ENCODE measurements at places on chromosomes 7 and 10. TPM values are rescaled to one million over a fixed set of nuclear protein-coding genes. Genes with fewer than 3 reads are reported as not detected.

- DNase-seq: no peak
Observed at GRCh38 chr10:71974489-71975021, 10.4 kb downstream of the CHST3 start.

VWA2 gene
- total RNA-seq: not detected

- DNase-seq: no peak
Observed at GRCh38 chr10:49289480-49289879, 9.5 kb upstream of the C10orf71 start.

DNA sequence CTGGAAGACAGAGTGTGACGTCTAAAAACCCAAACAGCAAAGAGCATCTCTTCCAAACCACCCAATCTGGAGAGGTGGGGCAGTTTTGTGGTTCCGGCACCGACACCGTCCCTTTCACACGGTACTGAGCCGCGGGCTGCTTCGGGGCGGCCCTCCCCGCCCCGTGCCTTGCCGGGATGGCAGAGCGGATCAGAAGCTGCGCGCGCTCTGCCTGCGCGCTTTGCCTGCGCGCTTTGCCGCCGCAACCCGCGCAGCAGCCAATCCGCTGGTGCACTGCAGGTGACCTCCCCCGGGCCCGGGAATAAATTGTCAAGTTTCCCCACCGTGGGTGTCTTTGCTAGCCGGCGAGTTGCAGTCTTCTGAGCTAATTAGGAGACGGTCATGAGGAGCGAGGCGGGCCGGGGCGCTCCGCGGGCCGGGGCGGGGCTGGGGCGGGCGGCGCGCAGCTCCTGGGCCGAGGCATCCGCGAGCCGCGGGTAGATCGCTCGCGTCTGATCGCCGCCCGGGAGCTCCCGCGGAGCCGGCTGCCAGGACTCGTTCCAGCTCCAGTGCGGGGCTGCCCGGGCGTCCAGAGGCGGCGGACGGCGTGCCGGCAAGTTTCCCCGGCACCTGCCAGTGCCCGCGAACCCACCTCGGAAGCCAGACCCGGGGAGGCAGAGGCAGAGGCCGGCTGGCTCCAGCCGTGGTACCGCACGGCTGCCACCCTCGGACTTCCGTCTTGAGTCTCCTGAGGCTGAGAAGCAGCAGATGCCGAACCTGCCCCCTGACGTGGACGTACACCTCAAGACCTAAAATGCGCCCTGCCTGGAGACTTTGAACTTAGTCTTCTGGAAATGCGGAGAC is 536.0 kb upstream of the GALNT17 start:
- DNase-seq: no peak

DNA sequence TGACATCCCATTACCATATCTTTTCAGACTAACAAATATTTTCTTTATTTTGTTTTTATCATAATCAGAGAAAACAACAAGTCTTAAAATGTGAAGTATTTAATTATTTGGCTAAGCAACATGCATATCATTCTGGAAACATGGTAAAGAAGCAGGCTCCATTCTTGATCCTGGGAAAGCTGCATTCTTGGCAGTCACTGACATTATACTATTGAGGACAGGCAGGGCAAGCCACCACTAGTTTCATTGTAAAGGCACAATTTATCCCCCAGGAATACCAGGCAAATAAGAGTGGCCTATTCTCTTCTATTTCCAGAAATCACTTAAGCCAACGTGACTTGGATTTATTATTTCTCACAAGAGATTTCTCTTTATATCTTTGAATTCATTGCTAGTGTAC is 153.8 kb upstream of the AKR1E2 start:
- no peak for DNase-seq

SLC13A1 gene
- total RNA-seq: not detected
